Amniotic epithelial cell (primary cell): ENCODE measurements at places on chromosomes 4 and X.
A peak's percentile ranks its signal among the peaks of the same experiment; 100 is the strongest.

DNA sequence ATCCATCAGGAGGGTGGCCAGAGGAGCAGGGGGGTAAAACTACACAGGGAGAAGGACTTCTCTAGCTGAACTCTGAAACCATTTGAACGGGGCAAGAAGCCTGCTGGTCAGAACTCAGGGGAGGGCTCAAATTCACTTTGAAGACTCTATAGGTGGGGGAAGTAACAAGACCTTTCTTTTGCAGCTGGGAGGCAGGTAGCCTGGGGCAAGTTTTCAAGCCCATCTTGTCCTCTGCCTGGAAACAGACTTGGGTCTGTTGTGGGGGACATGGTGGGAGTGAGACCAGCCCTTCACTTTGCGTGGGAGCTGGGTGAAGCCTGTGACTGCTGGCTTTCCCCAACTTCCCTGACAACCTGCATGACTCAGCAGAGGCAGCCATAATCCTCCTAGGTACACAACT, 312.3 kb downstream of the SPRY1 start:
- DNase-seq = no peak

DNA sequence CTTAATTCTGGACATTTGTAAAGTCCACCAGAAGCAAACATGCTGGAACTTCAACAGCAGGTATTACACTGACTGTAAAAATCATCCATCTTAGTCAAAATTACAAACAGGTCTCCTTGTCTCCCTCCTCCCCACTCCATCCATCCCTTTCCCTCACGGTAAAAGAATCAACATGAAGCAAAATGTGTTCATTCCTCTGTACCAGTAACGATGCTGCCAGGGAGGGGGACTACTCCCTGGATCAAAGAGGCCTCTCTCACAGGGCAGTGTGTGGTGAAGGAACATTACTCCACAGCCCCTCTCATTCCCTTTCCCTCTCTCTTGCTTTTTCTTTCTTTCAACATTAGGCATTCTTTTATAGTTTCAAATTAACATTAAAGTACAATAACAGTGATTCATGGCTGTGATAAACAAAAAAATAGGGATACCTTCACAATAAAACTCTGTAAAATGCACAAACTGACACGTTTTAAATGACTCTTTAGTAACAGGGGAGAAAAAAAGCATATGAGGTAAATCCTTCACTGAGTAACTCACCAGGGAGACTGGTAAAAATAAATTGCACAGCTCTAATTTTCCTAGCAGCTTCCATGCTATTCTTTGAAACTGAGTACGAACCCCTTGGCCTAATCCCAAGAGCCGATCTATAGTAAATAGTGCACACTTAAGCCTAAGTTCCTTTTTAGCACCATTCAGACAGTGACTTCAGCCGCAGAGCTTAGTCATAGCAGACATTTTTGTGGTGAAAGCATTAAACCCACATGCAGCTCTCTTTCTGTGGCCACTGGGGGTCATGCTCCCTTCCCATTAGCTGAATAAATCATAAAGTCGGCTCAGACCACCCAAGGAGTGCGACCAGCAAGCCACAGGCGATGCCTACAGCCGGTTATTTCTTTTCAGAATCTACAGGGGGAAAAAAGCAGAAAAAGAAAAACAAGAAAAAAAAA, 215.6 kb upstream of the GYPA start:
- peak; percentile 93 for DNase-seq

DNA sequence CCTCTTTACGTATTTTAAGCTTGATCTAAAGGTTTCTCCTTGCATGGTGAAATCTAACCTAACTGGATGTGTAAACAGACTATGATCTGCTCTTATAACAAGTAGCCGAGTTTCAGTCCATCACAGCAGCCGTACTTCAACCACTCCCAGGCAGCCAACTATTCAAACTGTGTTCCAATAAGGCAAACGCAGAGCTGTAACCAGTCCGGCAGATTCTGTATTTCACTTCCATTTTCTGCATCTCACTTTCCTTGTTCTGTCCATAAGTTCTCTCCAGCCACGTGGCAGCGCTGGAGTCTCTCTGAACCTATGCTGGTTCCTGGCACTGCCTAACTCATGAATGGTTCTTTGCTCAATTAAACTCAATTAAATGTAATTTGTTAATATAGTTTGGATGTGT, 132.6 kb downstream of the FHDC1 start:
- no peak for DNase-seq

DNA sequence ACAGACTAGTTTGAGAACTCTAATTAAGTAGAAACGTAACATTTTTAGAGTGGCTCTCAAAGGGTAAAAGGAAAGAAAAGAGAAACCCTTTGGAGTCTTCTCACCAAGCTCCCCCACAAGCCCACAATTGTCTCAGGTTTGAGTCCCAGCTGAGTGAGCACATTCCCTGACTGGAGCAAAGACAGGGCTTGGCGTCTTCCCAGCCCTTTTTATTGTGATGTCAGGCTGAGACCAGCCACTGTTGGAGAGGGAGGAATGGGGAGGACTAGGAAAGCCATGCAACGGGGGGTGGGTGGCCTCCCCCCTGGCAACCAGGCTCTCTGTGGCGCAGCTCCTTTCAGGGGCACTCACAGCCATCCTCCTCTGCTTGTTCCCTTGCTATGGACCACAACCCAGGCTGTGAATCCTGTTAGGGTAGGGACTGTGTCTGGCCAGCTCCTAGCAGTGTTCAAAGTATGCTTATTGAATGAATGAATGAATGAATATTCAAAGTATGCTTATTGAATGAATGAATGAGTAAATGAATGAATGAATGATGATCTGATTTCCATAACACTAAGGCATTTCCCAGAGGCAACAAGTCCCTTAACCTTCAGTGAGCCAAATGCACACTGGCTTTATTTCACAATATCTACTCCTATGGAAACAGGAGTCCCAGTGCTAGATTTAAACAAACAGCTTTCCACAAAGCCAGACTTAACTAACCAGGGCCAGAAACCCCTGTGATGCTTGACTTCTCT, 413.3 kb downstream of the MID1IP1 start:
- DNase-seq = no peak

- DNase-seq = no peak
These were observed 108.1 kb upstream of the PAQR3 start for GRCh38 chr4:79047316-79047715.

DNA sequence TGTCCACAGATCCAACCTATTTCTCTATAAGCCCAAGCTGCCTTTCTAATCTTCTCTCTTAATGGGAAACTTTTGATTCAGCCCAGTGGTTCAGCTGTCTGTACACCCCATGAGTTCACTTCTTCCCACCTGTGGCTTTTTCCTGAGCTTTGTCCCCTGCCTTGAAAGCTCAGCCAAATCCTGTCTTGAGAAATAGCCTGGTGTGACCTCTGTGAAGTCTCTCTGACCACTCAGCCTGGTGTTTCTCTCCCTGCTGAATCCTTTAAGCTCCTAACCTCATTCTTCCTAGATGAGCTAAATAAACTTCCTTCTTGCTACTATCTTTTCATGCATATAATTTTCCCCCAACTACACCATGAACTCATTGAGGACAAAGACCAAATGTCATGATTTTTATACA, 15.2 kb upstream of the HERC5 start:
- peak; percentile 43 for DNase-seq
